Stimulated activated CD8-positive, alpha-beta memory T cell treated with anti-CD3 and anti-CD28 coated beads, Interleukin-7, amount 100 ng/mL, for 4 hours (primary cell): ENCODE measurements at places on chromosomes 2 and 18.

GRCh38 chr2:30776831-30777635, 30.2 kb downstream of the CAPN13 start:
- no peak for DNase-seq

- DNase-seq, result no peak
Observed at GRCh38 chr2:203719456-203720410, 13.3 kb downstream of the CD28 start.

DNA sequence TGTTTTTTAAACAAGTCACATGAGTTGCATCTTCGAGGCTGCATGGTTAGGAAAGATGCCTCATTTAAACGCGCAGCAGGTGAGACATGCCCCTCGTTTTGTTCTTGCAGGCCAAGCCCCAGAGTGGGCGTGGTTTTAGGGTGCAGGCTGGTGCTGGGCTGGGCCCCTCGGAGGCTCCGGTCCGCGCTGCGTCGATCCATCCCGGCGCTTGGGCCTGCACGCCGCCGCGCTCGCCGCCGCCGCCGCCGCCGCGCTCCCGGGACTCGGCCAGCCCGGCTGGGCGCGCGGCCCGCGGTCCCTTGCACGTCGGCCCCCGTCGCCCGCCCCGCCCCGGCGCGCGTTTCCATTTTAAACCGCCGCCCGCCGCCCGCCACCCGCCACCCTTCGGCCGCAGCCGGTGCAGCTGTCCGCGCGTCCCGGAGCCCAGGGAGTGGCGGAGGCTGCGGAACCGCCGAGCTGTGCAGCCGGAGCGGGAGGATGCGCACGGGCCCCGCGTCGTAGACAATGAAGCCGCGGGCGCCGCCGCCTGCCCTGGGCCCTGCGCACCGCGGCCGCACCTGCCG, 175.5 kb downstream of the AGAP1 start:
- no peak for DNase-seq

GRCh38 chr2:9235147-9236044, 28.8 kb downstream of the ASAP2 start:
- DNase-seq, result no peak

- DNase-seq, result no peak
Observed at GRCh38 chr18:45678441-45678840, 45.5 kb upstream of the SLC14A1 start.

- DNase-seq, result no peak
Observed at GRCh38 chr2:213551526-213551925, 267.3 kb downstream of the SPAG16 start.

- DNase-seq, result no peak
Observed at GRCh38 chr2:121099329-121100290, 185.4 kb downstream of the TFCP2L1 start.

GRCh38 chr2:101806123-101806522, 108.6 kb downstream of the MAP4K4 start:
- no peak for DNase-seq

DNA sequence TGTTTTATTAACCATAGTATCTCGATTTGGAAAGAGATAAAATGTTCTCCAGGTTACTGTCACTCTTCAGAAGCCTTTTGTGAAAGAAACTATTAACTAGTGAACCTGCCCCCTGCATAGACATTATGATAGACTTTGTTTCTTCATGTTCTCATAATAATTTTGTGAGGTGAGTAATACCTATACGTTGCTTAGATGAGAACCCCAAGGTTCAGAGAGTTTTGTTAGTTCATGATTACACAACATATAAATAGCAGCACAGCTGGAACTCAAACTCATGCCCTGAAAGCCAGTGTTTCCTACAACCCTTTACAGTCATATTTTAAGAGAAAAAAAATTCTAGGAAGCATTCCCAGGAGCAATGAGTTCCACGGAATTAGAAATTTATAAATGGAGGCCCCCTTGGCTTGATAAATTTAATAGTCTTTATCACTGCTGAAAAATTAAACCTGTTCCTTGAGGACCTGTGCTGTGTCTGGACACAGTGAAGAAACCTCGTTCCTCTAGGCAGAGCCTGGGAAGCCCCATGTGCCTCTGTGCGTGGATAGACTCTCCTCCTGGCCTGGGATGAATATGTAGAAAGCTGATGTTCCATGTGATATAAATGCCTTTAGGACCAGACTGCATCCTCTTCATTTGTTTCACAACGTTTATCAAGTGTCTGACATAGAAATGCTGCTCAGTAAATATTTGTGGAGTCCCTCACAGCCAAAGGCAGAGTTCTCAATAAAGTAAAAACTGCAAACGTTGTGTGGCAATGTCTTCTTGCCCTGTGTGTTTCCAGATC, 1257.0 kb upstream of the GYPC start:
- DNase-seq, result no peak

DNA sequence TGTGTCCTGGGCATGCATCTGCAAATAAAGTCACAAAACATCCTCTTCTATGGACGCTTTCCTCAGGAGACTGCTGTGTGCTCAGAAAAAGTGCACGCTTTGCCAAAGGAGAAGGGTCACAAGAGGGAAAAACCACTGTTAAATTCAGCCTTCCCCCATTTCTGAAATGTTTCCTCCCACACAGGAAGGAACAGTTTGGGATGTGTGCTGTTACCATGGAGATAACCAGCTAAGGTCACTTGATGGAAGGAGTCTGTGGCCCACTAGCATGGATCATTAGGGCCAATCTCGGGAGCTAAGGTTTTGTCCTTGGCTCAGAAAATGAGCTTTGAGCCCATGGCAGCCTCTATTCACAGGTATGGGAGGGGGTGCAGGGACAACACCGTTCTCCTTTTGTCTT, 5.6 kb downstream of the KCNE4 start:
- no peak for DNase-seq

DNA sequence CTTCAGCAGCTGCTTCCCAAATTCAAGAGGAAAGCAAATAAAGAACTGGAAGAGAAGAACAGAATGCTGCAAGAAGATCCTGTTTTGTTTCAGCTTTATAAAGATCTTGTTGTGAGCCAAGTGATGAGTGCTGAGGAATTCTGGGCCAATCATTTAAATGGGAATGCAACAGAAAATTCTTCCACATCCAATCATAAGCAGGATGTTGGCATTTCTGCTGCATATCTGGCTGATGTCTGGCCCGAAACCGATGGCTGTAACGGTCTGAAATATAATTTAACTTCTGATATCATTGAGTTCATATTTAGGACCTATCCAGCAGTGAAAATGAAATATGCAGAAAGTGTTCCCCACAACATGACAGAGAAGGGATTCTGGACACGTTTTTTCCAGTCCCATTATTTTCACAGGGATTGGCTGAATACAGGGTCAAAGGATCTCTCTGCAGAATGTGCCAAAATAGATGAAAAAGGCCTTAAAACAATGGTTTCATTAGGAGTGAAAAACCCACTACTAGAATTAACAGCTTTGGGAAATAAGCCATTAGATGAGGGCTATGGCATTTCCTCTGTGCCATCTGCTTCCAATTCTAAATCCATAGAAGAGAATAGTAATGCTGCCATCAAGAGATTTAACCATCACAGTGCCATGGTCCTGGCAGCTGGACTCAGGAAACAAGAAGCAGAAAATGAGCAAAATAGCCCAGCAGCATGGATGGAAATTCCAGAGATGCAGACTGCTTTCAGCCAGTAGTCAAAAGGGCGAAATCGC, 175.6 kb downstream of the MC4R start:
- no peak for DNase-seq

GRCh38 chr2:164964700-164965099, 9.4 kb upstream of the SLC38A11 start:
- DNase-seq, result no peak

DNA sequence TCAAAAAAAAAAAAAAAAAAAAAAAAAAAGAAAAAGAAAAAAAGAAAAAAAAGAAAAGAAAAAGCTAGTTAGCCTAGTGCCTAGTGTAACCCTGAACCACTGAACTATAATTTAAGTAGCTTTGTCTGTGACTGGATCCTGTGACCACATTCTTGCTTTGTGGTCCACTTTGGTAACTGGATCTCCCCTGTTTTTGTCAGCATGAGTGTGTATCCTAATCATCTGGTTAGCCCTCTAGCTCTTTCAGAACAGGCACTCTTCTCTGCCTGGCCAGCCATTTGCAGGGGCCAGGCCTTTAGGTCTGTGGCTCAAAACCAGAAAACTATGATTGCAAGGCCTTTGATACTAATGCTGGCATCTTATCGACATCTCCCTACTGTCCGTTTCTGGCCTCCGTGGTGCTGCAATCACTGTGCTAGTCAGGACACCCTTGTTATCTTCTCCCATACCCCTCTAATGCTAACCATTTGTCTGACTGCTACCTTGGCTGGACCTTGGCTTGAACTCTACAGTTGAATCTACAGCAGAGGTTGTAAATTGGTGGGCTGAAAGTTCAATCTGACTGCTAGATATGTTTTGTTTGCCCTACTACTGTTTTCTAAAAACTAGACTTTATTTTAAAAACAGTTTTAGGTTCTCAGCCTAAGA, 40.5 kb downstream of the RBKS start:
- DNase-seq, result no peak

GRCh38 chr2:6578416-6578815, 287.3 kb downstream of the CMPK2 start:
- DNase-seq, result no peak
